ENCODE measurements at places on chromosomes 4 and X.

GRCh38 chrX:70043685-70044084 lies 6.1 kb downstream of the AWAT2 start:
- no peak for DNase-seq

DNA sequence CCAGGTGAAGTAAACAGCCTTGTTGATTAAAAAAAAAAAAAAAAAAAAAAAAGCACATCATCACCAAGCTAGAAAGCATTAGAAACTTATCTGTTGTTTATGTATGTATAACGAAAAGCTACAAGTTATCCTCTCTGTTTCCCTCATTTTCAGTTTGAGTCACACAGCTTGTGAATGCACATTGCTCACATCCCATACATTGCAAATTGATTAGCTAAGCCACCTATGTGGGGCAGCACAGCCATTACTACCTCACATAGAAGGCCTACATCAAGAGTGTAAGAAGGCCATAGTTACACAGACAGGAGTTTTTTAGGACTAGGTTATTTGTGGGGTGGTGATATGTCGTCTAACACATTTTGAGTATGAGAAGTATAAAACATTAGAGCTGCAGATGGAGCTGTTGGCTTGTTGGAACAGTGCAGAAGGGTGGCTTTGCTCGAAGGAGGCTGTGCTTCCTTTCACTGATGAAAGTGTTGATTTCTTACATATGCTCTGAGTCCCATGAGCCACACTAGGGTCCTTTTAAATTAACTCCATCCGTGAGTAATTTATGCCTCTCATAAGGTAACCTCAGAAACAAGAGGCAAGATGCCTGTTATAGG lies 431.6 kb downstream of the GABRG1 start:
- no peak for DNase-seq

- no peak for DNase-seq
Measured at GRCh38 chrX:46823481-46823880, 13.4 kb upstream of the RP2 start.

DNA sequence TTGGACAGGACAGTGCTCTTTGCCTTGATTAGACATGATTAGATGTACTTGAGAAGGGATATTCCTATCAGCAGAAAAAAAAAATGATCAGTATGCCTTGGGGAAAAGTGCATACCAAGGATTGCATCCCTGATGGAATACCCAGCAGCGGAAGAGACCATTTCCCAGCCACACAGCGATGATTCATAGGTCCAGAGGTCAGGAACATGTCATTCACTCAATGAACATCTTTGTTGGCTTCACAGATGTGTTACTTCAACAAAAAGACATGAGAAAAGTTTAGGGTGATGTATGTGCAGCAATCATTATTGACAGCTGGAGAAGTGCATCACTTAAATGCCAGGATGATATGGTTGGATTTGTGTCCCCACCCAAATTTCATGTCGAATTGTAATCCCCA lies 293.5 kb downstream of the ZNF674 start:
- DNase-seq, result no peak

DNA sequence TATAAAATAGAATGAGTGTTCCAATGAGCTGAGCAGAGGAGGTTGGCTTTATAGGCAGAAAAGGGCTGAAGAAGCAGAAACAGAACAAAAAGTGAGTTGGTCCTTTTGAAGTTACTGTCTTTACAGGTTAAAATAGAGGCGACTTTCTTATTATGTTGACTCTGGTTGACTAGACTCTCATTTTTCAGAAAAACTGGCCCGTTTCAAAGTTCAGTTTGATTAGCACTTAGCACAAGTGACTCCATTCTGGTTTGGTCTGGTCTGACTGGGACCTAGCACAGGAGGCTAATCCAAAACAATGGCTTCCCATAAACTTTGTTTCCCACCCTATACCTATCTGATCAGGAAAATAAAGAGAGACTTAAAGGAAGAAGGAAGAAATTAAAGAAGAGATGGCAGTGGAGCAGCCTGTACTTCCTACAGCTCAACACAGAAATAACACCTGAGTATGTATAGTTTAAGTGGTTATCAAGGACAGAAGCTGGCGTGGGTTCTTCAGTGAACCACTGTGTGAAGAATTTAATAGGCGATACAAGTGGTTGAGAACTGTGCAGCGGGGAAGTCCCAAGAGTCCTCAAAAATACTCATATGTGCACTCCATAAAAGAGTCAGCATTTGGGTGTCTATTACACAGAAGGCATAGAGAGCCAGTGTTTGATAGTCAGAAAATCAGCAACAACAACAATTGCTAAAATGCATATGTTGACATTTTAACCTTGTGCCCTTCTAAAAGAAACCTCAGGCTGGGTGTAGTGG lies 554.8 kb upstream of the HTR2C start:
- DNase-seq, result no peak

DNA sequence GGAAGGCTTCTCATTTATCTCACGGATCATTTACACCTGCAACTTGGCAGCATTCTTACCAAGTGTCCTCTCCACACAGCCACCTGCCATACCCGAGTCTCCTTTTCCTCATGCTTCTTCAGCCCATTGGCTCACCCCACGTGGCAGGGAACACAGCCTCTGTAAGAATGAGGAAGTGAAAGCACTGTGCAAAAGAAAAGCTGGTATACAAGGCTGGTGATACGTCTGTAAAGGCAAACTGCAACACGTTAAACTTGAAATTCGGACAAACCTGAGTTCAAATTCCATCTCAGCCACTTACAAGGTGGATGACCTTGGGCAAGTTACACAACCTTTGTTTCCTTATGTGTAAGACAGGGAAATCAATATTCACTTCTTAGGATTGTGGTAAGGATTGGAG lies 164.0 kb upstream of the RASGEF1B start:
- DNase-seq, result no peak
